ENCODE measurements at places on chromosomes 1 and 21. TPM values are rescaled to one million over a fixed set of nuclear protein-coding genes. Genes with fewer than 3 reads are reported as not detected.

Gene HSD17B7
- 22.2 TPM for total RNA-seq

Gene SETD4
- 16.0 TPM for total RNA-seq

Gene FAM151A
- total RNA-seq: not detected

Gene DAB1
- total RNA-seq: not detected

Gene TAL1
- total RNA-seq: not detected

Gene TMPRSS2
- not detected for total RNA-seq

Gene MMEL1
- total RNA-seq: 0.42 TPM

Gene TMEM69
- total RNA-seq: 43.8 TPM

Gene LCE3E
- total RNA-seq: not detected

Gene EVA1C
- 11.5 TPM for total RNA-seq

Gene DEPDC1
- total RNA-seq: 13.5 TPM

Gene RSPO1
- not detected for total RNA-seq

Gene OR2G2
- total RNA-seq: not detected

Gene FAM43B
- not detected for total RNA-seq

Gene OR10J5
- total RNA-seq: not detected

Gene ADAMTS5
- not detected for total RNA-seq

Gene ANKRD35
- total RNA-seq: 0.82 TPM

Gene SAMD13
- 0.59 TPM for total RNA-seq

Gene COL18A1
- total RNA-seq: 1.9 TPM

Gene KIF17
- total RNA-seq: not detected

Gene COL11A1
- not detected for total RNA-seq

Gene FOXO6
- total RNA-seq: 0.21 TPM

Gene MX2
- total RNA-seq: 9.5 TPM

Gene HIVEP3
- 27.2 TPM for total RNA-seq

Gene LIN28A
- total RNA-seq: not detected

Gene NBPF10
- 0.80 TPM for total RNA-seq

Gene FCRL6
- 0.40 TPM for total RNA-seq

Gene CYP4Z1
- total RNA-seq: not detected

Gene EPHA8
- not detected for total RNA-seq

Gene RGS4
- not detected for total RNA-seq

Gene RGS18
- 0.94 TPM for total RNA-seq

Gene SELENBP1
- total RNA-seq: not detected

Gene SPATA21
- total RNA-seq: not detected

Gene ACOT11
- 0.57 TPM for total RNA-seq

Gene IBA57
- total RNA-seq: 12.6 TPM

Gene S100A3
- not detected for total RNA-seq

Gene DRAXIN
- 0.08 TPM for total RNA-seq

Gene TLR5
- 0.23 TPM for total RNA-seq

Gene CRYAA
- not detected for total RNA-seq

Gene PKLR
- total RNA-seq: not detected

Gene ODF2L
- 24.0 TPM for total RNA-seq

Gene PLCH2
- 0.84 TPM for total RNA-seq

Gene BMP8A
- total RNA-seq: not detected

Gene AJAP1
- total RNA-seq: not detected

Gene IQGAP3
- 8.6 TPM for total RNA-seq

Gene TSTD1
- 40.9 TPM for total RNA-seq

Gene LAX1
- total RNA-seq: 21.7 TPM

Gene ALX3
- not detected for total RNA-seq

Gene GPR153
- 0.73 TPM for total RNA-seq

Gene GBP3
- total RNA-seq: 9.8 TPM

Gene S100A9
- total RNA-seq: not detected

Gene PPOX
- 23.1 TPM for total RNA-seq

Gene BNIPL
- total RNA-seq: 0.90 TPM

Gene DMBX1
- not detected for total RNA-seq

Gene CRP
- total RNA-seq: not detected

Gene SH2D5
- 0.55 TPM for total RNA-seq

Data from activated CD8-positive, alpha-beta memory T cell treated with anti-CD3 and anti-CD28 coated beads for 36 hours (primary cell).